ENCODE measurements at places on chromosomes 11 and 22.

GRCh38 chr11:118171269-118172062, 5.0 kb downstream of the SCN2B start:
- DNase-seq: peak; percentile 6

DNA sequence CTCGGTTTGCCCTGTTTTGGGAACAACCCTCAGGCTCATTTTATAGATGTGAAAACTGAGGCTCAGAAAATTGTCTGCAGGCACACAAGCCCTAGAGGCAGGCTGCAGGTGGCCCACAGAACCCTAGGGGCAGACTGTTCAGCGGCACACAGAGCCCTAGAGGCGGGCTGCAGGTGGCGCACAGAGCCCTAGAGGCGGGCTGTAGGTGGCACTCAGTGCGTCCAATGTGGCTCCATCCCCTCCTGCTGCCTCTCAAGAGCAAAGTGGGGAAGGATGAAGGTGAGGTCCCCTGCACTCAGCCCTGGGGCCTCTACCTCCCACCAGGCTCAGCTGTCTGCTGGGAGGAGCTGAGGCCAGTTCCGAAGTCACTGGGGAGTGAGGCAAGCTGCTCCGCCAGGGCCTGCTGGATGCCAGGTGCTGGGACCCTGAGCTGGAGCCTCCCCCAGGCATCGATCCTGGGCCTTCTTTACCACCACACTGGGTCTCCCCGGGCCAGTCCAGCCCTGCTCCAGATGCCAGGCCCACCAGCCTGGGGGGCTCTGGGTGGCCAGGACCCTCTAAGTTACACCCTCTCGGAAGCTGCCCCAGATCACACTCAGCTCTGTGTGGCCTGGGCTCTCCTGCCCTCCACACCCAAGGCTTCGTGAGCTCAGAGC, 2.3 kb downstream of the ACY3 start:
- no peak for DNase-seq

- no peak for DNase-seq
These were observed 21.1 kb downstream of the MPPED1 start for GRCh38 chr22:43432883-43433415.

DNA sequence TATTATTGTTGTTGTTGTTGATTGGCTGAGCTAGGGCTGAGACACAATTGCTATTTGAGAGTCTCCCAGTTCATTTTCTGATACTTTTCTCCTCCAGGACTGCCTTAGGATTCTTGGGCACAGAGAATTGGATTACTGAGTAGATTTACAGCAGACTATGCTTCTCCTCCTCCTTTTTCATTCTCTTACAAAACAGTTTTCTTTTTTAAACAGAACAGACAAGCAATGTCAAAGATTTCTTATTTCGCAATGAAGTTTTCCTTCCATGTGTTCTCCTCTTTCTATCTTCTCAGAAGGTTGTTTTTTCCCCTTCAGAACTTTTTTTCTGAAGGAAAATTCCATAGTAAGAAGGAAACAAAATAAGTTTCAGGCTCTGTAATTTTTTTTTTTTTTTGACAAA, 19.8 kb upstream of the TIMP3 start:
- DNase-seq: no peak

- DNase-seq: no peak
These were observed 2.1 kb upstream of the NADSYN1 start for GRCh38 chr11:71450939-71451338.

DNA sequence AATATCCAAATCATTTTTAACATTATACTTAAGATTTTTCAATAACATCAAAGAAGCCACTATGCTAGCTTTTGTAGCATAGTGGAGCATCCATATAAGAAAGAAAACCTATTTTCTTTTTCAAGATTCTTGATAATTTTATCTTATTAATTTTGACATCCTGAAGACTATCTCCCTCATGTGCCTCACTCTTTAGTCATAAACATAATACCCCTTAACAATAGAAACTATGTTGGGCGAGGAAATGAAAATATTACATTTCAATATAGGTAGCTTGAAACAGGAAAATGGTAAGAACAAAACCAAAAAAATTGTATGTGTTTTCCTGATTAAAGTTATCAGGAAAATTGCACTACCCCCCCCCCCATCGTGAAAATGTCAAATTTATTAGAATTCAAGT, 40.1 kb downstream of the ELMOD1 start:
- DNase-seq: no peak

GRCh38 chr11:84250834-84251613, 964.9 kb upstream of the CCDC90B start:
- no peak for DNase-seq

DNA sequence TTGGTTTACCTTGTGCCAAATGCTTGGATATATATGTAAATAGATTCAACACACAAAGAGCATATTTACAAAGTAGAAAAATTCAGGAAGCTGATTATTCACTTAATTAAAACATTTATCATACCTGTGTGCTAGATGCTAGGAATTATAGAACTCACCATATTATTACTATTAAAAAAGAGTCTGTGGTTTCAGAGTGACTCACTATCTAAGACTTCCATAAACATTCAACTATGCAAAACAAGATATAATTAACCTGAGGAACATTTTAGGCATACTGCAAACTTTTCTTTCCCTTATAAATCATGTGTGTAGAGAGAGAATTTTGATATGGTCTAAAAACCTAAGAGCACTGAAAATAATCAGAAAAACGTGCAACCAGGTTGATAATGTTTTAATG, 27.3 kb downstream of the CTSC start:
- no peak for DNase-seq

- peak; percentile 53 for DNase-seq
These were observed at the start of gene QSER1 for GRCh38 chr11:32892355-32893092. Gene QSER1, plus strand, starts transcription at chr11:32892811. Its CDS starts 315 bp downstream, at chr11:32893126.

DNA sequence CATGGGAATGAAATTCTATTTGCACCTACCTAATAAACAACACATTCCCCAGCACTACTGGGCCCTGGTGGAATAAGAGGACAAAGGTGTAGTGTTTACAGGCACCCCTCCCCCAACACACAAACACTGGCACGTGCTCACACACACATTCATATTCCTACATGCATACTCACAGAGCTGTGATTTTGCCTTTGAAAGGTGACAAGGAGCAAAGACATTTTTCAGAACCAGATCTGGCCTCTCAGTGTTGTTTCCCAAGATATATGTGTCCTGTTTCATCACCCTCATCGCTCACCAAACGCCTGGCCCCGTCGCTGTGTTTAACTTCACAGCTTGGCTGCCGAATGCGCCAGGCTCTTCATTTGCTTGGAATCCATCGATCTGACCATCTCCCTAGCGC, 292.6 kb downstream of the NTM start:
- DNase-seq: no peak

GRCh38 chr11:65576867-65577755, 1.3 kb downstream of the EHBP1L1 start:
- peak; percentile 71 for DNase-seq

GRCh38 chr22:19909350-19910179, 32.0 kb upstream of the COMT start:
- peak; percentile 71 for DNase-seq

DNA sequence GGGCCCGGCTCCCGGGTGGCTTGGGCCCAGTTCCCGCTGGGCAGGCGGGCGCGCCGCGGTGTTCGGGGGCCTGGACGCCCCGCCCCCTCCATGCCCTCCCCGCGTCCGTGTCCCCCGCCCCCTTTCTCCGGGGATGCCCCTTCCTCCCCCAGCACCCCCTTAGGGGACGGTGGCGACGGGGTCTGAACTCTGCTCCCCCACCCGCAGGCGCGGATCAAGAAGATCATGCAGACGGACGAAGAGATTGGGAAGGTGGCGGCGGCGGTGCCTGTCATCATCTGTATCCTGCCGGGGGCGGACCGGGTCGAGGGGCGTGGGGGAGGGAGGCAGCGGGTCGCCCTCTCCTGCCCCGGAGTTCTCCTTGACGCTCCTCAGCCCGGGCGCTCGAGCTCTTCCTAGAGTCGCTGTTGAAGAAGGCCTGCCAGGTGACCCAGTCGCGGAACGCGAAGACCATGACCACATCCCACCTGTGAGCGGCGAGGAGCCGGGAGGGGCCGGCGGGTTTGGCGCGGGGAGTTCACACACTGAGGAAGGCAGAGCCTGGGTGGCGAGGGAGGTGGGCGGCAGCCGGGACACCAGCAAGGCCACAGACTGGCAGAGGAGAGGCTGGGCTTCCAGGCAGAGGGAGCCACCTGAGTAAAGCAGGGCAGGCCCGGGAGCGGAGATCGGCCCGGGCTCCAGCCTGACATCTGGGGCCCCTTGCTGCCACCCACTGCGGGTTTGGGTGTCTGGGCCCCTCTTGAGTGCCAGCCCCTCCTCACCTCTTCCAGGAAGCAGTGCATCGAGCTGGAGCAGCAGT, 546 bp downstream of the DRAP1 start:
- DNase-seq: no peak

- no peak for DNase-seq
These were observed 414.4 kb upstream of the CADM1 start for GRCh38 chr11:115918576-115918975.

DNA sequence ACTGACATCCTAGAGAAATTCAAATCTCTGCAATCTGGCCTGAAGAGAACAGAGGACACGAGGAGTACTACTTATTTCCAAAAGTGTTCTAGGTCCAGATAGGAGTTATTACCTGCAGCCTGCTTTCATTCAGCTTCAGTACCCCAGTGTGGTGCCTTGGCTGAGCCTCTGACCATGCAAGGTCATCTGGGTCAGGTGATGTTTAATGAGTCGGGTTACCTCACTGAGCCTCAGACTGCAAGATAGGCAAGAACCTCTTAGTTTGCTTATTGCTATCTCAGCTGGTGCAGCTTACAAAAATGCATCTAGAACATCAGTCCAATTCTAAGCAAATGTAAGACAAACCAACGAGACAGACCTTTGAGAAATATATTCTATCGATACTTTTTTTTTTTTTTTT, 9.5 kb upstream of the NF2 start:
- no peak for DNase-seq

DNA sequence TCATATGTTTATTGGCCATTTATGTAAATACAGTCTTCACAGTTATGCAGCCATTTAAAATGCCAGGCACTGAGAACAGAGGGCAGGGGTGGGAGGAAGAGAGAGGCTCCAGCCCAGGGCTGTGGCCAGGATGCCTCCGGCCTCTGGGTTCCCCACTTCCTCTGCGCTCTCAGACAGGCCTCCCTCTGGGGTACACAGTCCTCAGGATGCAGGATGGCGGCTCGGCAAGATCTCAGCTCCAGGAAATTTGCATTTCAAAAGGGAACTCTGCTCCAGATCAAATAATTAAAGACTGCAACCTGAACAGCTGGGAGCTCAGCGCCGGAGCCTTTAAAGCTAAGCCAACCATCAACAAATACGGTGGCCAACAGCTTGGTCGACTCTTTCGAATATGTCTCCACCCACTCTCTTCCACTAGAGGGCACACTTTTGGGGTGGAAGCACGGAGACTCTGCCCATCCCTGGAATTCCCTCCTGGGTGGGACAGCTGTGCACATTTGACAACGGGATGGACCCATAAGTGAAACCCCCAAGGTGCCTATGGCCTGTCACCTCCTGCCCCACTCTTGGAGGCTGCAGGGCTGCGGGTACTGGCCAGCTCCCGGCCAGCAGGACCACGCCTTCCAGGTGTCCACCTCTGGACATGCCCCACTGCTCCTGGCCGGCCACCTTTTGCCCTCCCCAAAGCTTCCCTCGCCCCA, 1044.7 kb downstream of the BRD1 start:
- no peak for DNase-seq

GRCh38 chr11:121426476-121427399, 25.4 kb upstream of the SORL1 start:
- no peak for DNase-seq

- DNase-seq: no peak
These were observed 2.3 kb upstream of the ANKRD13D start for GRCh38 chr11:67286621-67287333.

DNA sequence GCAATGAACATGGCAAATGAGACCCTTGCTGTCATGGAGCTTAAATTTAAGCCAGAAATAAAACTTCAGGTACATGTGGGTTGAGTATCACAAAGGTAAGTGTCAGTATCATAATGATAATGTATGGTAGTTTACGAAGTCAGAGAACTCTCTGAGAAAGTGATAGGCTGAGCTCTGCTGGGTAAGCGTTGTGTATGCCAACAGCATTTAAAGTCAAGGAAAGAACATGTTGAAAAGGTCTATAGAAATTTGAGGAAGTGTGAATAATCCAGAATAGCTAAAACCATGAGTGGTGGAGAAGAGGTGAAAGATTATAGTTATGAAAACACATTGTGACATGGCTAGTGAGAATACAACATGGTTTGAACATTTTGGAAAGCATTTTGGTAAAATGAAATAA, 17.4 kb upstream of the CTSC start:
- DNase-seq: no peak

GRCh38 chr11:76167590-76167989, 38.7 kb downstream of the WNT11 start:
- no peak for DNase-seq

GRCh38 chr22:47139013-47139789, 376.8 kb downstream of the TBC1D22A start:
- DNase-seq: peak; percentile 49

GRCh38 chr11:68206211-68206610, 6.9 kb downstream of the KMT5B start:
- peak; percentile 39 for DNase-seq

GRCh38 chr11:115929618-115930129, 425.5 kb upstream of the CADM1 start:
- peak; percentile 87 for DNase-seq

DNA sequence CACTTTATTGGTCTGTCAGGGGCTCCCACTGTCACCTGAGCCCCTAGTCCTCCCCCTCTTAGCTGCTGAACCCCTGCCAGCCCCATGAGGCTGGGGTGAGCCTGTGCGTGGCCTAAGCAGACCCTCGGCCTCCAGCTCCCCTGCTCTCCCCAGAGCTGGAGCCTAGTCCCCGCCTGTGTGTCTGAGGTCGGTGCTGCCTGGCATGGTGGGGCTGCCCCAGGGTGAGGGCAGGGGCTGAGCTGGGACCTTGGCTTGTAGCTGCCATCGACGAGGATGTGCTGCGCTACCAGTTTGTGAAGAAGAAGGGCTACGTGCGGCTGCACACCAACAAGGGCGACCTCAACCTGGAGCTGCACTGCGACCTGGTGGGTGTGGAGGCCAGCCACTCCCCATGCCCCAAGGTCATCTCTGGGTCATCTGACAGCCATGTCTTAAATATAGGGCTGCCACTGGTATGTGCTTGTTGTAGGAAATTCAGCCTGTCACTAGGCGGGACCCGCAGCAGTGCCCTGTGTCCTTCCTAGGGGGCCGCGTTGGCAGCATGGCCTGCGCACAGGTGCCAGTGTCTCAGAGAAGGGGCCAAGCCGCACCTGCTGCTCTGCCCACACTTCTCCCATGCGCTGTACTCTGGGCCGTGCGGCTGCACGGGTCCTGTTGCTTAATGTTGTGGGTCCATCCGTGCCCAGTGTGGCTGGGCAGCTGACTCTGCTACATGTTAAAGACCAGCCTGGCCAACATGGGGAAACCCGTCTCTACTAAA, 21.0 kb downstream of the PPIL2 start:
- DNase-seq: no peak

Measured in Caki2 (cell line).